ENCODE measurements at places on chromosomes 13 and 19.

DNA sequence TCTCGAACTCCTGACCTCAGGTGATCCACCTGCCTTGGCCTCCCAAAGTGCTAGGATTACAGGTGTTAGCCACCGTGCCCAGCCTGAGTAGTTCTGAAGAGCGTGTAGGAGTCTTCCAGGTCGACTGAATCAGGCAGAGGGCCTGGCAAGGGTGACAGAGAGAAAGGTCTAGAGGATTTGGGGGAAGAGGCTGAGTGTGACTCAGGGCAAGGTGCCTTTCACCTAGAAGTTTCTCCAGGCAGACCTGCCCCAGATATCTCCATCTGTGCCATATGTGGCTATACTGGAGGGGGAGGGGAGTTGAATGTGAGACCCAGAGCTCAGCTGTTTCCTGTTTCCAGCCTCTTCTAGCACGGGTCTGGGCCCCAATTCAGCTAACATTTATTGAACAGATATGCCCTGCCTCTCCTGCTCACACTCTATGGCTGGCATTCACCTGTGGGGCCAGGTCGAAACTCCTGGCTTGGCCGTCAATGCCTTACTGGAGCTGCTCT is 1.3 kb downstream of the CCDC159 start:
- DNase-seq: no peak

GRCh38 chr19:14097532-14098151 is 7.1 kb upstream of the SAMD1 start:
- no peak for DNase-seq

DNA sequence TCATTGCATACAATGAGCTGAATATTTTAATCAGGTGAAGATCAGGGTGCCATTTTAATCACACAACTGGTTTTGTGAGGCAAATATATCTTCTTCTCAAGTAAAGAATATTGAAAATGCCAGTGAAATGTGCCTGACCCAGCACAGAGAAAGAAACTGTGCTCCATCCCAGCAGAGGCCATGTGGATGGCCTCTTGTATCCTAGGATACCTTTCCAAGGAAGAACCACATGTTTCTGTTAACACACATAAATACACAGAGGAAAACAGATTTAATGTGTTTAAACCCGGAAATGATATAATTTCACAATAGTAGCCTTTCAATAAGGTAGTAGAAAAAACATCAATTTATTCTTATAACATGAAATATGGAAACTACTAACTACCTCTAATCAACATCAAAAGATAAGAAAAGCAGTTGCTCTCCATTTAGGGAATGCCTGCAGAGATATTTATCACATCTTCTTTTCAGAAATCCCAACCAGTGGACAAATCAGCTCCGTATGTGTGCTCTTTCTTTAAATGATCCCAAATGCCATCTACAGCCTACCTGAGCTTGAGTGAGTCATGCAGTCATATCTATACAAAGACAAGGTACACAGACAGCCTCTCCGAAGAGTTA is 157.1 kb downstream of the FGF14 start:
- DNase-seq: no peak

GRCh38 chr19:24040621-24041020 is 46.4 kb upstream of the ZNF254 start:
- DNase-seq: no peak

DNA sequence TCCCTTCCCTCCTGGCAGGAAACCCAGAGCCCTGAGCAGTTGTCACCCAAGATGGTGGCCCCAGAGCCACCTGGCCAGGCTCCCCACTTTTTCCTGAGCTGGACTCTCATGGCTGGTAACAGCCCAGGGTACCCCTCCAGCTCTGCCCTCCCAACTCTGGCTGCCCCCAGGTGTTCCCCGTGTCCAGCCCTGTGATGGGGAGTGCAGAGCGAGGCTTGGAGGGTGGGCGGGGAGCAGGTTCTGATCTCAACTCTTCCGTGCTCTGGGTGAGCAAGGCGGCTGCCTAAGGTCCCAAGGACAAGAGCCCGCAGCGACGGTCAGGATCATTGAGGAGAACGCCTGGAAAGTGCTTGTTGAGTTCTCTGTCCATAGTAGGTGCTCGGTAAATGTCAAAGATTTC is 54.7 kb upstream of the GAS6 start:
- no peak for DNase-seq

DNA sequence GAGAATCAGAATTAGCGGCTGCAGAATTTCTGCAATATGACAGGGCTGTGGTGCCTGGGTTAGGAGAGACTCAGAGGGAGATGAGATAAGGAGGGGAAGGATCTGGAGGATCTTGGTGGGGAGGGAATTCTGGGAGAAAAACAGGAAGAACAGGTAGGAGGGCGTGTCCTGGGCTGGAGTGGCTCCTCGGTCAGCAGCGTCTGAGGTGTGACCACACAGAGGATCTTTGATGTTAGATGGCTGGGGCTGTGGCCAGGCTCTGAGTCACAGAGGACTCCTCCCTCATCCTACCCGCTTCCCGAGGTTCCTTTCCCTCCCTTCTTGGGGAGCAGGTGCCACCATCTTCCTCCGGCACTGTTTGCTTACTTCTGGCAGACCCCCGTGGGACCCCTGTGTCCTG is 6.4 kb upstream of the KLK6 start:
- DNase-seq: no peak

Measured in left renal cortex interstitium (tissue), 4 donors.